ENCODE measurements at places on chromosomes 2 and 18.

GRCh38 chr2:74472945-74473258 lies 422 bp upstream of the MRPL53 start:
- DNase-seq, result no peak

DNA sequence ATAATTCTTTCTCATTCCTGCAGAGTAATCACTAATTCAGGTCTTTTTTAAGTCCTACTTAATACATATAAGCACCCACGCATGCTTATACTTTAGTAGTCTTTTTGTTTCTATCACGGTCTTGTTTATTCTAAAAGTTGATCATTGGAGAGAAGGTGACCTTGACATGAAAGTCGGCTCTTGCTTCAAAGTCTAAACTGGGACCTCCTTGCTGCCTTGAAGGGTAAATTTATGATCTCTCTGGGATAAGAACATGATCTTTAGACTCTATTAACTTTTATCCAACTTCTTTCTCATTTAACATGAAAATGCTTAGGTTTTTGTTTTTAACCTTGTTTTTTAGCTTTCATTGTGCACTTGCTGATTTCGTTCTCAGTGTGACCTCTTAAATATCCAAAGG lies 792.3 kb downstream of the DPP10 start:
- DNase-seq, result no peak

GRCh38 chr2:111168528-111169239 lies 48.0 kb downstream of the BCL2L11 start:
- peak; percentile 89 for DNase-seq

GRCh38 chr2:121309801-121310200 lies 24.8 kb upstream of the TFCP2L1 start:
- no peak for DNase-seq

DNA sequence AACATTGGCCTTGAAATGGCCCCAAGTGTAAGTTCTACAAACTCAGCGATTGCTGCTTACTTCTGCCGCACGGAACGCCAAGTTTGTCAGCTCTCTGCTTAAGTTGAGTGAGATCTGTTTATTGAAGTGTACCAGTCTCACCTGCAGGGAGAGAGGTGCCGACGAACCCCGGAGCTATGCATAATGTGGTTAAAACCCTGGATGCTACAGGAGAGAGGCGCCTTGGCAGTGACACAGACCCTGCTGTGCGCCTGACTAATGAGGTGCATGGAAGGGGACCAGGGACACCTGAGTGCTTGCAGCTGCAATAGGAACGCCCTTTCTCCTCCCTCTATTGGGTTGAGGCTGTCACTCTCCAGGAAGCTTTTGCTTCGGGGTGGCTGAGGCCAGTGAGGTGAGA lies 979 bp downstream of the SLC9A2 start:
- DNase-seq, result no peak

- DNase-seq, result peak; percentile 8
Observed at GRCh38 chr2:33321876-33322483, 154.5 kb upstream of the RASGRP3 start.

GRCh38 chr2:157264099-157264498 lies 6.6 kb downstream of the GALNT5 start:
- no peak for DNase-seq

DNA sequence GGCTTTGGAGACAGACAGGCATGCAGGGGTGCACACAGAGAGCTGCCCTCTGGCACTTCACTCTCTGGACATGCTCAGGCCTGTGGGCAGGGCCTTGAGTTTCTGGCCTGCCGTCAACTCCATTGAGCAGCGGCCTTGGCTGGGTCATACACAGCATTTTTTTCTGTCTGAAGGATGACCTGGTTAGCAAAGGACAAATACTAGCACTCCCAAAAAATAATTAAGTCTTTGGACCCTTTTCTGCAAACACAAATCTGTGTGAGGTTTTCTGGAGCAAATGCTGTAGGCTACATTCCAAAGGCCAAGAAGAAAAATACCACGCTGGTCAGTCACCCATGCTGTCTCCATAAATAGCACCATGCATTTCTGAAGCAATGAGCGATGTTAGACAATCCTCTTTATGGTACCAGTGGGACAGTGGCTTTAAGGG lies 124.7 kb upstream of the CTAGE1 start:
- no peak for DNase-seq

DNA sequence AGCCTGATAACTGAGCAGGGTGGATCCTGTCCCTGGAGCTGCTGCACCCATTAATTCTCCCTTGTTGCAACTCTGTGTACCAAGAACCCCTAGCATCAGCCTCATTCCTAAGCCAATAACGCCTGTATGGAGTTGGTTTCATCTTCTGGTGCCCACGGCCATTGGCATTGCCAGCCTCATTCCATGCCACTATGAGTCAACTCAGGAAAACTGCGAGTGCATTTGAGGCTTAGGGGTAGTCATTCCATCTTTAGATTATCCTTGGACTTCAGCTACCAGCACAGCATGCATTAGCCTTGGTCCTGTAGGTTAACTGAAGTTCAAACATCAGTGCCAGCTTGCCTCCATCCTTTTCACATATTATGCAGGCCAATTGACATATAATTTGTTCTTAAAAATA lies 1.4 kb upstream of the TRIM54 start:
- no peak for DNase-seq

DNA sequence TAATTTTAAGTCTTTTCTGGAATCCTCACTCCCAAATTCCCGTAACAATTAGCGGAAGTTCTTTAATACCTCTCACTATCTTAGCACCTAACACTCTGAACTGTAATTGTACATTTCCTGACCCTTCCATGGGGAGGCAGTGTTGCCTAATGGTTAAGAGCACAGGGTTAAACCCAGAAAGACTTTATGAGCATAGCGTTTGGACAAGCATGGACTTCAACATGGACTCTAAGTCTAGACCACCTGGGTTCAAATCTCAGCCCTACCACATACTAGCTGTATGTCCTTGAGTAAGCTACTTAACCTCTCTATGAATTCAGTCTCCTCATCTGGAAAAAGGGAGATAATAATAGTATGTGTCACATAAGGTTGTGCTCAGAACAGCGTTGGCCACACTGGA lies 13.0 kb downstream of the ANTXR1 start:
- peak; percentile 58 for DNase-seq

- DNase-seq, result no peak
Observed at GRCh38 chr18:33372442-33372841, 68.1 kb downstream of the CCDC178 start.

GRCh38 chr18:10840743-10841142 lies 308.6 kb downstream of the PIEZO2 start:
- DNase-seq, result no peak

DNA sequence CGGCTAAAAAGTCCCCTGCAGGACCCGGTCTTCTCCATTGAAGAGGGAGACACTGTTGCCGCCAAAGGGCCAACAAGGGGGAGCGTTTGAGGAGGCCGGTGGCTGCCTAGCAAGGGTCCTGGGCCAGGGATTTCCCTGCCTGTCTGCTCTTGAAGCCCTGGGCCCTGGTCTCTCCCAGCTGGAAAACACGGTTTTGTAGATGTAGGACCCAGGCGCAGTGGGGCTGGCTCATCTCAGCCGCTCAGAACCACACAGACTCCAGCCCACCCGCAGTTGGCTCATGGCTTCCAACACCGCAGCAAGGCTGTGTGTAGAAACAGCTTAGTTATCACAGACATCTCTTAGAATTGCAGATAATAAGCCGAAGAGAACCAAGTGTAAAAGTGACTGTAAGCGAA lies 57.1 kb upstream of the TWIST2 start:
- DNase-seq, result no peak

- DNase-seq, result no peak
Observed at GRCh38 chr18:75545189-75545588, 117.7 kb upstream of the SMIM21 start.

- peak; percentile 30 for DNase-seq
Observed at GRCh38 chr18:13366541-13366940, 148.0 kb downstream of the LDLRAD4 start.

DNA sequence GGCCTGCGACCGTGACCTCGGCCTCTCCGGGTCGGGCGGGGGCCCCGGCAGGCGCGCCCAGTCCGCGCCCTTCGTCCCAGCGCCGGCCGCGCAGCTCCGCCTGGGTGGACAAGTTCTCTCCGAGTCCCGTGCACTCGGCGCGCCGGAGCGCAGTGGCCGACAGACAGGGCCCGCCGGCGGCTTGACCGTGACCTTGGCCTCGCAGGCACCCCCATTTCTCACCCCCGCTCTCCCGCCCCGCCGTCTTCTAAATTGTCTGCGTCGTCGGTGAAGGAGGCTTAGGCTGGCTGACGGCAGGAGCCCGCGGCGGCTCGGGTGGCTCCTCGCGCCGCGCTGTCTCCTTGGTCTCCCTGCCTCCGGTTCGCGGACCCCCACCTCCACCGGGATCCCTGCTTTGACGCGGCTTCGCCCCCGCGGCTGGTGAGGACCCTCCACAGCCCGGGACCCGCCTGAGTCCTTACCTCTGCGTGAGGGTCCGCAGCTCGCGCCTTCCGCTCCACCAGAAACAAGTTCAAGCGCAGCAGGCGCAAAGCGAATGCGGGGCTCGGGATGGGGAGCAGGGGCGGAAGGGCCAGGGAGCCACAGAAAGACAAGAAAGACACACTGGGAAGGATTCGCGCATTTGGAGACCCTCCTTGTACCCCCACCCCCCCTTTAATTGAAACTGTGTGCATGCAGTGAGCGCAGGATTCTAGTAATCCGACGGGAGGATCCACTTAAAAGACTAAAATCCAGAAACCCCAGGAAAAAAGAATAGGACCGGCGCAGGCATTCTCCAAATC lies 4.0 kb downstream of the PTGR3 start:
- DNase-seq, result no peak

GRCh38 chr2:33607251-33607721 lies 8.2 kb upstream of the FAM98A start:
- no peak for DNase-seq

DNA sequence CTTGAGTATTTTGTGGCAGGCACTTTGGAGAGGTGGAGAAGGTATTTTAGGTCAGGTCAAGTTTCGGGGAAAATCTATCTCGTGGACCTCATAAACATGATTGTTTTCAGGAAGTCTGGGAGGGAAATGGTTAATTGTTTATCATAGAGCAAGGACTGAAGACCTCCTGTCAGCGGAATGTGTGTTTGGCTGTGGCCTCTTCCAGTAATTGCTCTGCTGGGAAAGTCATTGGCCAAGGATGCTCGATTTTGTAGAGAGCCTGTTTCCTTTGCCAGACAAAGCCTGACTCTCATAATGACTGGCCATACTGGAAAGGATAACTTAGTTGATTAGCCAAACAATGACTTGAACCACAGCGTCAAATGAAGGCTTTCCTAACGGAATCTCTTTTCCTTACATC lies 30.0 kb downstream of the IL1R2 start:
- DNase-seq, result no peak

GRCh38 chr2:180732337-180732736 lies 248.1 kb upstream of the UBE2E3 start:
- DNase-seq, result no peak

GRCh38 chr2:171348056-171348455 lies 85.7 kb downstream of the METTL8 start:
- DNase-seq, result no peak

GRCh38 chr2:170024721-170025120 lies 153.2 kb upstream of the MYO3B start:
- no peak for DNase-seq

- no peak for DNase-seq
Observed at GRCh38 chr2:72144632-72145288, 2.9 kb downstream of the CYP26B1 start.

- DNase-seq, result no peak
Observed at GRCh38 chr2:56185582-56186046, 1.8 kb downstream of the CCDC85A start.

GRCh38 chr2:215900843-215901242 lies 112.5 kb downstream of the MREG start:
- DNase-seq, result no peak

DNA sequence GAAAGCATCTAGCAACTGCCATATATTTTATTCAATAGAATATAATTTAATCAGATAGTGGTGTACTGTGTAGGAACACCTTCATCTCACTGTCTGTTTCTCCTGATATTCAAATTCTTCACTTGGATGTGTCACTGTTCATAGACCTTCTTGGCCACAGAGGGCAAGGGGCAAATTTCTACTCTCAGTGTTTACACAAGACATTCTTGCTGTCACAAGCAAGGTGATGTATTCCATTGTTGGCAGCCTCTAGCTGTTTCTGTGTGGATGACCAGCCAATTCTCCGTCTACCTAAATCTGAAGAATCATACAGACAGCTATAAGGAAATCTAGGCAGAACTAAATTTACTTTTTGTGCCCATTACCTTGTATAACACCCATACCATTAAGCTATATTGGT lies 948.3 kb downstream of the CNTNAP5 start:
- DNase-seq, result no peak

GRCh38 chr18:34370704-34371395 lies 146.1 kb upstream of the NOL4 start:
- no peak for DNase-seq

- no peak for DNase-seq
Observed at GRCh38 chr2:27175330-27175729, 26.5 kb downstream of the TCF23 start.

GRCh38 chr2:79005216-79005615 lies 20.3 kb upstream of the REG3G start:
- no peak for DNase-seq

GRCh38 chr2:23505984-23506380 lies 121.0 kb downstream of the KLHL29 start:
- no peak for DNase-seq

GRCh38 chr2:40348665-40349064 lies 103.2 kb downstream of the SLC8A1 start:
- DNase-seq, result no peak

DNA sequence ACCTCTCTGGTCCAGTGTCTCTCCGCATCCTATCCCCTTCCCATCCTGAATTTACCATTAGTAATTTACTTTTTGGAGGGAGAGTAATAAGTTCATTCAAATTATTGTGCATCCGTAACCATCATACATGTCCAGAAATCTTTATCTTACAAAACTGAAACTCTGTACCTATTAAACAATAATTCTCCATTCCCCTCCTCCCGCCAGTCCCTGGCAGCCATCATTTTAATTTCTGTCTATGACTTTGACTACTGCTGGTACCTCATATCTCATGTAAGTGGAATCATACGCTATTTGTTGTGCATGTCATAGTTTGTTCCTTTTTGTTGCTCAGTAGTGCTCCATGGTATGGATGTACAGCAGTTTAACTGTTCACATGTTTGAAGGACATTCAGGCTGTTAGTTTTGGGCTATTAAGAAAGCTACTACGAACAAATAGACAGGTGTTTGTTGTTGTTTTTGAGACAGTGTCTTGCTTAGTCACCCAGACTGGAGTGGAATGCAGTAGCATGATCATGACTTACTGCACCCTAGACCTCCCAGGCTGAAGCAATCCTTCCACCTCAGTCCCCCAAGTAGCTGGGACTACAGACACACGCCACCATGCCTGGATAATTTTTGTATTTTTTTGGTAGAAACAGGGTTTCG lies 2.0 kb downstream of the LIMS1 start:
- DNase-seq, result no peak
